Activated CD8-positive, alpha-beta memory T cell treated with anti-CD3 and anti-CD28 coated beads, Interleukin-2, amount 50 U/mL, for 48 hours (primary cell): ENCODE measurements at places on chromosomes 6 and 20.

DNA sequence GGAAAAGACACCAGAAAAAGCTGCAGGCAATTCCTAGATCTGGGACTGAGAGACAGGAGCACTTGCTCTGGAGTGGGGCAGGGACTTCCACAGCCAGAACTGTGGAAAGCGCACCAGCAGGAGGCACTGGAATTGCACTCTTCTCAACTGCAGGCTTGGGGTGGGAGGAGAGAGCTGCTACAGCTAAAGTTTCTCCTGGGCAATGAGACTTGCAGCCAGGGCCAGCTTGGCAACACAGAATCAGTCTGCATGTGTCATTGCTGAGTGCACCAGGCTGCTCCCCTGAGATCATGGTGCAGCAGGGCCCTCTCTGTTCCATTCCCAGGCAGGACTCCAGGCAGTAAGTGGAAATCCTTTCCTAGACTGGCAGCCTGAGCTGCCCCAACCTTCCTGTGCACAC is 145.8 kb downstream of the INSM1 start:
- DNase-seq, result no peak

DNA sequence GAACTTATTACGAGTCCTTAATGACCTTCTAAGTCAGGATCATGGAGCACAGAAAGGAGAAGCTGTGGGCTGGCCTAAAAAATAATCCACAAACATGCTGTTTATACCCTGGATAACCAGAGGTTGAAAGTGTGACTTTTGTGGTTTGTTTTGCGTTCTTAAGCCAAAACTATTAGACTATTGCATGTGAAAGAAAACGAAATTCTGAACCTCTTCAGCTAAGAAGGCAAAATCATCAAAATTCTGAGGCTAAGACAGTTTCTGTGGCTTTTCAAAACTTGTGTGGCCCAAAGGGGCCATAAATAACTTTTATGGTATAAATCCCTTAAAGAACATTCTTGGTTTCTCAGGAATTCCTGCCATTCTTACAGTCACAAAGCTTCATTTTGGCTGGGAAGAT is 251.0 kb downstream of the UST start:
- DNase-seq, result no peak

GRCh38 chr6:124903797-124904196 is 58.4 kb upstream of the RNF217 start:
- no peak for DNase-seq

DNA sequence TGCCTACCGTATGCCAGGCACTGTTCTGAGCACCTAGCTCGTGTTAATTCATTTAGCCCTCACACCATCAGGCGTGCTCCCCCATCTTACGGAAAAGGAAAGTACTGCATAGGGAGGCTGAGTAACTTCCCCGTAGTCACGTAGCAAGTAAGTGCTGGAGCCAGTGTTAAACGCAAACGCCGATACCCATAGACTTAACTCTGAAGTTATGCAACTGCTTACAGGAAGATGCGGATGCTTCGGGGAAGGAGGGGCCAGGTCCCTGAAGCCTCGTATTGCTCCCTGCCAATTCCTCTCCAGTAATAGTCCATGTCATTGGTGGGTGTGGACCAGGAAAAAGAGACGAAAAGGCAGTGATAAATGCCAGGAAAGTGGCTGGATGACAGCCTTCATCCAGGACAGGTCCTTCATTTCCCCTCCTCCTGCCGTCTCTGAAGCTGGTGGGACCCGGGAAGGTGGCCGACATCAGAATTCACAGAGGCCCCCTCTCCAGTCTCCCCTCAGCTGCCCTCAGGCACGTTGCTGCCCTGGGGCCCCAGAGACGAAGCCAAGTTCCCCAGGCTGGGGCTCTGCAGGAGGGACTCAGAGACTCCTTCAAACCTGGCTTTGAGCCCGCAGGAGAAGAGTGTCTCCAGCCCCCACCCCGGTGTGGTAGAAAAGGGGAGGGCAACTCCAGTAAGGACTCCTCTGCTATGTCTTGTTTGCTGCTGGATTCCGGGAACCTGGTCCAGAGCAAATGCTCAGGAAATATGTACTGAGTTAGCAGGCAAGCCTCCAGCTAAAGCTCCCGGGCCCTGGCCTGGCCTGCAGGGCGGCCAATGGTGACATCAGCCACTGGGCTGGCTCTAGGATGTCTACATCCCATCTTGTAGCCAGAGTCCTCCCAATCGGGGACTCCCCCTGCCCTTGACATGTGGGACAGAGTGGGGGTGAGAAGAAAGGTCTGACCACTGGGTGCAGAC is 37.8 kb downstream of the RAB44 start:
- DNase-seq, result no peak

DNA sequence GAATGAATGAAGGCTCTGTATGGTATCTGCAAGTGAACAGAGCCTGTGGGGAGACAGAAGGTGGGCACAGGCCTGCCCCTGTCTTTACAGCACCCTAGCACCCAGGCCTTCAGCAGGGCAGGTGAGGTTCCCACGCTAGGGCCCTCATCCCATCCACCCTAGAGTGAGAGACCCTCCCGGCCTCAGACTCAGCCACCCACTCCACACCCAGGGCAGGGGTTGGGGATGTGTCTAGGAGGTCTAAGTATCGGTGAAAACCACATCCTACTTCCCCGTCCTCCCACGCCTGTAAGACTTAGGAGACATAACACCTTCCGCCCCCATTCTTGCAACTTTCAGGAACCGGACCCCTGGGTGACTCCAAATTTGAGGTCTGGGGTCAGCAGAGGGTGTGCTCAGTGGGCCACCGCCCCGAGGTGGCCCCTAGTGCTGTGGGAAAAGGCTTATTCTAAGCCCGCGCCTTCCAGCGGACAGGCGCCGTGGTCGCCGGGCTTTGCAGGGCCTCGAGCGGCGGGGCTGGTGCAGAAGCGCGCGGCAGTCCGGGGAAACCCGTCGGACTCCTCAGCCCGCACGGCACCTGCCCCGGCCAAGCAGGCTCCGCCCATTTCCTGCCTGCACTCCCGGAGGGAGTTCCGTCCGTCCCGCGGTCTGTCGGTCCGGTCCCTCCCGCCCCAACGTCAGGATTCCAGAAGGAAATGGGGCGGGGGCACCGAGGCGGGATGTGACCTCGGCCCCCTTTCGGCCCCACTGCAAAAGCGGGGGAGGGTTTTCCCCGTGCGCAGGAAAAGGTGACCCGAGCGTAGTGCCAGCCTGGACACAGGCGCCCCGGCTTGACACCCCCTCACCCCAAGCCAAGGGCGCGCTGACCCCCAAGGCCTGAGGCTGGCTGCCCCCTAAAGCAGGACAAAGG is 868 bp downstream of the SAMD10 start:
- DNase-seq, result peak; percentile 83

DNA sequence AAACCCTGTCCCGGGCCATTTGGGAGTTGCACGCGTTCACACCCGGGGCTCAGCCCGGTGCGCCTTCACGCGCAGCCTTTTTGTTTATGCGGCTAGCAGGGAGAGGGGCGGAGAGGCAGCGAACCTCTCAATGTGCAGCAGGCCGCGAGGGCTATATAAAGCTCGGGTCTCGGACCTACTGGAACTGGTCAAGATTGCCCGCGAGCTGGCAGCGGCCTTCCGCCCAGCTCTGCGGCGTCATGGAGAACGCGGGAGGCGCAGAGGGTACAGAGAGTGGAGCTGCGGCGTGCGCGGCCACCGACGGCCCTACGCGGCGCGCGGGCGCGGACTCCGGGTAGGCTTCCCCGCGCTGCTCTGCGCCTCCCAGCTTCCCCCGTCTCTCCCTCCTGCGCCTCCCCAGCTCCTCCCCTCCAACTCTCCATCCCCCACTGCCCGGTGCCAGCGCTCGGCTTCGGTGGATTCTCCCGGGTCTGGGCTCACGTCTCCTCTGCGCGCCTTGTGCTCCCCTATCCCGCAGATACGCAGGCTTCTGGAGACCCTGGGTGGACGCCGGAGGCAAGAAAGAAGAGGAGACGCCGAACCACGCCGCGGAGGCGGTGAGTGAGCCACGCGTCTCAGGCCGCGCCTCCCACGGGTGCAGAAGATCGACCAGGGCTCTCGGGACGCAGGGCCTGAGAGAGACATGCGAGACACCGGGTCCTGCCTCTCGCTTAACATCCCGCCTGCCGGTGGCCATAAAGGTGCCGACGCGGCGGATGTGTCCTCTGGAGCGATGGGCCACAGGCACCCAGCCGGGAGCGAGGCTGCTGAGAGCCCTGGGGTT is at the start of gene RIPPLY2:
RIPPLY2 (plus strand) TSS at position 183 of the 823 bp plus-strand sequence; CDS start at position 240, 57 bp downstream.
- peak; percentile 53 for DNase-seq

DNA sequence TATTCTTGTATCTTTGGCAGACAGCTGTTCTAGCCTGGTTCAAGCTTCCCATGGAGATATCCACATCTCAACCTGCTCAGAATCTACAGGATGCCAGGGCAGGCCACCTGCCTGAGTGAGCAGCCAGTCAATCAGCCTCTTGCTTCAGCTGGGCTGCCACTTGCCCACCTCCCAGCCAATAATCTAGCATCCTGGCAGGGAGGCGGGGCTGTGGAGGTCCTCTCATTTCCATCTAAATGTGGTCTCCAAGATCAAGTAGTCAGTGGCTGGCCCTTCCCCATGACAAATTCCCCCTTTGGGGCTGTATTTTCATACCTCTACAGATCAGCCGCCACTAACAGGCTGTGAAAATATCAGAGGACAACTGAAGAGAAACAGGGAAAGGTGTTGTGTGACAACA is 33.0 kb upstream of the SPDEF start:
- no peak for DNase-seq

- peak; percentile 55 for DNase-seq
These were observed 828 bp upstream of the SULF2 start for GRCh38 chr20:47785854-47786764.

GRCh38 chr6:131764350-131764749 is 43.5 kb upstream of the ENPP1 start:
- no peak for DNase-seq

- DNase-seq, result no peak
These were observed 28.1 kb upstream of the ASXL1 start for GRCh38 chr20:32329817-32330554.

- no peak for DNase-seq
These were observed 18.9 kb downstream of the MANBAL start for GRCh38 chr20:37308086-37309050.

GRCh38 chr6:47335466-47335865 is 25.8 kb upstream of the TNFRSF21 start:
- no peak for DNase-seq

GRCh38 chr6:140105857-140106256 is 731.4 kb upstream of the CITED2 start:
- DNase-seq, result no peak

DNA sequence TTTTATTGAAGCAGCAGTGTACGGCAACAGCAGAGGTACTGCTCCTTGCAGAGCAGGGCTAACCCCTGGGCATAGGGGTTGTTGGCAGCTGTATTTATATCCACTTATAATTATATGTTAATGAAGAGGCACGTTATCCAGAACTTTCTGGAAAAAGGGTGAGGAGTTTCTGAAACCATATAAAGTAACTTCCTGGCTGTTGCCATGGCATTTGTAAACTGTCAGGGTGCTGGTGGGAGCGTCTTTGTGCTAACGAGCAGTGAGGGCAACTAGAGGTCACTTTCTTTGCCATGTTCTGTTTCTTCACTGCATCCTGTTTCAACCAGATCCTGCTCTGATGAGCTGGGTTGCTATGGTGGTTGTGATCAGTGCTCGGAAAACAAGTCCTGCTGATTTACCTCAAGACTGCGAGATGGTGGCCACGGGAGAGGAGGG is 11.1 kb upstream of the ARFGEF2 start:
- DNase-seq, result no peak

- no peak for DNase-seq
These were observed 145.4 kb downstream of the UST start for GRCh38 chr6:148892247-148892646.

GRCh38 chr6:27830212-27830599 is 82.0 kb downstream of the OR2B2 start:
- DNase-seq, result no peak
